ENCODE measurements at places on chromosomes 12 and 14.
A peak's percentile ranks its signal among the peaks of the same experiment; 100 is the strongest.

DNA sequence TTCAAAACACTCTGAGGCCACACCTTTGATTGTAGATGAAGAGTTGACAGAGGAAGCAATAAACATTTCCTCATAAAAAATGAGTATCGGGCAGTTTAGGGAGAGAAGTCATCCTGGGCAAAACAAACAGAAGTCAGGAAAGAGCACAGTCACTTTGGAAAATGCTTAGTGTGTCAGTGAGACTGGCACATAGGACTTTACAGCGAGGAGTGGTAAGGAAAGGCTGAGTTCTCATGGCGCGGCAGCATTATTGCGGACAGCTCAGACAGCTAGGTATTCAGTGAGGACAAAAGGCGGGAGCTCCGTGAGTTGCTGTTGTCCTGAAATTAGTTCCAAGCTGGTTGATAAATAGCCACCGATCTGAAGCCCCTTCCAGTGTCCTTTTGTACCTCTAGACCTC is 229.9 kb downstream of the SNAPC1 start:
- DNase-seq: no peak

DNA sequence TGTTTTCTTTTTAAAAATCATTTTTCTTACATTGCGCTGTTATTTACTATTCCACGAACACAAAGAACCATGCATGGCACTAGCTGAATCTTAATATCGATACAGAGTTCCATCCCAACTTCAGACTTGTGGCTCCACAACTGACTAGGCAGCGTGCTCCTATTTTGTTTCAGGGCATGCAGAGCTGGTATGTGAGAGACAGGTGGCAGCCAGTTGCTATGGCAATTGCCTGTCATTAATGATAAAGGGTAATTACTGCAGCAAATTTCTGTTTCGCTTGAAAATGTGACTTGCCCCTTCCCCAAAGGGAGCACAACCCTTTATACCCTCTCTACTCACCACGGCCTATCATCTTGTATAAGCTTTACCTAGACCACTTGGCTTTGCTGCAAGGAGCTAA is 113.1 kb upstream of the G2E3 start:
- no peak for DNase-seq

GRCh38 chr12:2372735-2373134 is 319.9 kb downstream of the CACNA1C start:
- no peak for DNase-seq

- DNase-seq: peak; percentile 87
These were observed 717 bp downstream of the UBC start for GRCh38 chr12:124913474-124914391.

GRCh38 chr12:95805864-95806671 is 15.5 kb upstream of the NTN4 start:
- no peak for DNase-seq

- DNase-seq: no peak
These were observed 9.5 kb upstream of the TNFAIP2 start for GRCh38 chr14:103113774-103114173.

GRCh38 chr12:117141097-117141898 is 42.1 kb upstream of the TESC start:
- DNase-seq: no peak

- DNase-seq: no peak
These were observed 927 bp downstream of the PTHLH start for GRCh38 chr12:27971606-27972005.

GRCh38 chr14:93304771-93305170 is 28.1 kb downstream of the BTBD7 start:
- DNase-seq: no peak

GRCh38 chr14:73977896-73978295 is 27.8 kb downstream of the COQ6 start:
- no peak for DNase-seq

DNA sequence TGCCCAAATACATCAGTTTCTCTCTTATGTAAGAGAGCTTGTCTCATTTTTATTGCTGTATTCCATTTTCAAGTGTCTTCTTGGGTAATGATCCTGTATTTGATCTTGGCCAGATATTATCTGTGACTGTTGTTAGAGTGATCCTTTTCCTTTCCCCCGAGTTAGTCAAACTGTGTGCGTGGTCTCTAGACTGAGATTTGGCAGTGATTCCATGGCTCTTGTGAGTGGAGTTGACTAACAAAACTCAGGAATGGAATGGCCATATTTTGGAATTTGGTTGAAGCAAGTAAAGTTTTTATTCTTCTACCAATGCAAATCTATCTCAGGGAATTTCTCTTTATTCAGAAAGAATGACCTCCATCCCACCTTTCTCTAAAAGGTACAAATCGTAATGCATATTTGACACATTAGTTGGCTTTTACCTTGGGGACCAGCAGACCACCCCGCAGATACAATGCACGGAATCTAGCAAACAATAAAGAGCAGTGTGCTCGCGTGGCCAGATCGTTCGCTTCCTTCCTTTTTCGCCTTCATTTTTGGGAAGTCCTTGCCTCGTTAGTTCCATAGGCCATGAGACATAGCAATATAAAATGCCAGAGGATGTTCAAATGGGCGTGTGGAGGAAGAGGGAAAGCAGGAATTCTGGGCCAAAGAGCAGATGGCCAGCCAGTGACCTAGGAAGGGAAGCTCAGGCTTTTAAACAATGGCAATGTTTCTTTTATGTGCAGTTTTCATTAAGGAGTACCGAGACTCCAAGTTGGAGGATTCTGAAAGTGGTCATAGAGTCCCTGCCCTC is 24.4 kb downstream of the ETV6 start:
- no peak for DNase-seq

DNA sequence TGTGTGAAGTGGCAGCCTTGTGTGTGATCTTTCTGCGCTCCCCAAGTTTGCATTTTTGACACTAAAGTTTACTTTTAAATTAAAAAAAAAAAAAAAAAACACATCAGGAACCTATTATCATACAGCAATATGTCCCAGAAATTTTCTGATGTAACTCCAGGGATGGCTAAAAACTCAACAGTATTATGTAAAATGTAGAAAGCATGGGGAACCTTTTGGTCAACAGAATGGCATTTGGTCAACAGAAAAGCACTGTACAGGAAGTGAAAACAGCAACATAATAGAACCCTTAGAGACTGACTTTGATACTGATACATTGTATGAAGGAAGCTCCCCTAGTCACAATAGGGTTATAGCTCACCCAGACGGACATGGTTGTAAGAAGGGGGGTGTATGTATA is 224.3 kb downstream of the ITPR2 start:
- DNase-seq: peak; percentile 18

GRCh38 chr14:67859169-67859749 is 39.7 kb downstream of the RAD51B start:
- no peak for DNase-seq

DNA sequence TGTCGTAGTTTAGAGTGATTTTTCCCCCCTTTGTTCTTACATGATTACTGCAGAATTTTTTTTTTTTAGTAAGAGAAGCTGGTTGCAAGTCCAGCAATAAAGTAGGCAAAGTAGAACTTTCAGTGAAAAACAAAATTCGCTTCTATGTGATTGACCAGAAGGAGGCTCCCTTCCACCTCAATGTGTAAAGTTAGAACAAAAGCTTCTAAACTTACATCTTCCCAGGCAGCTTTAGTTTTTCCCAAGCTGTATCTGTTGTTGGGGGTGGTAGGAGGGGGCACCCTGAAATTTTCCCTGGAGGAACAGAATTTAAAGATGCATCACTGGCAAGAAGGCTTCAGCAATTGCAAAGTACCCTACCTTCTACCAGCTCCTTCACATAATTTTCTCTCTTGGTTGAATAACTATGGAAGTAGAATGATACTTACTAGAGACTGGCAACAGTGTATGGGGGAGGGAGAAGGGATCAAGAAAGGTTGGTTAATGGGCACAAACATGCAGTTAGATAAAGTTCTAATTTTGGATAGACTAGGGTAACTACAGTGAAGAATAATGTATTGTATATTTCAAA is 87.3 kb upstream of the E2F7 start:
- peak; percentile 48 for DNase-seq

- no peak for DNase-seq
These were observed 659.5 kb downstream of the TMEM121 start for GRCh38 chr14:106185837-106186233.

- no peak for DNase-seq
These were observed 102.7 kb downstream of the GPR135 start for GRCh38 chr14:59362513-59362912.

GRCh38 chr14:70303545-70304293 is 55.8 kb downstream of the COX16 start:
- no peak for DNase-seq

- DNase-seq: no peak
These were observed 29.8 kb downstream of the CFL2 start for GRCh38 chr14:34684578-34684977.

DNA sequence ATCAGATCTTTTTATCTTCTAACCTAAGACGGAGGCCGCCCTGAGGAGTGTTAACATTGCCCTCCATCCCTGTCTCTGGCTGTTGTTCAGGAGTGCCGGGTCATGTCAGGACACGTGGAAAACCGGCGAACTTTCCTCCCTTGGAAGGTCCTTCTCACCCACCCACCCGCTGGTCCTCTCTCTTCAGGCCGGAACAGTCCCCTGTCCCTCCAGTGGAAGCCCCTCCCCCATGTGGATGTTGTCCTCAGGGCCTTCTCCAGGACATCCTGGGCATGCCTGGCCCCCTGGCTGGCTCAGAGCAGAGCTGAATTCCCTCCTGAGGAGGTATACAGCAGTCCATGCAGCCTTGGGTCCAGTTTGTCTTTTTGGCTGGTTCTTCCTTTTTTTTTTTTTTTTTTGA is 20.3 kb upstream of the ITPK1 start:
- DNase-seq: no peak

GRCh38 chr12:1347294-1347693 is 247.1 kb downstream of the FBXL14 start:
- DNase-seq: no peak

GRCh38 chr12:49928471-49928870 is 22.1 kb upstream of the AQP2 start:
- no peak for DNase-seq

DNA sequence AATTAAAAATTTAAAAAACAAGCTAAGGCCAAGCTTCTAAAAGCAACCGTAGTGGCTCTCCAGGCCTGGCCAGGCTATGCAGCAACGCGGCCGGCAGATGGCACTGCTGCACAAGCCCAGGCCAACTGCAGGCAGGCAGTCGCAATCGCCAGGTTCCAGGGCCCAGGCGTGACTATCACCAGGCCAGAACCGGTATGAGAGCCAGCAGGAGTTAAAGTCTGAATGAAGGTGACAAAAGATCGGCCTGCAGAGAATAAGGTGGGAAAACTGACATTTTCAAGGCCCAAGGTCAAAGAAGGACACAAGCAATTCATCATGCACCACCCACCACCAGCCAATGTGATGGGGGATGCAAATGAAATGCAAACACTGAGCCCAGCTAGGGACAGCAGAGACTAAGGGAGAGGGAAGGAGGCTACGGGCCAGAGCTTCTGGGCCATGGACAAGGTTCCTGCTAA is 43.6 kb upstream of the ANO2 start:
- DNase-seq: peak; percentile 87

- DNase-seq: no peak
These were observed 11.5 kb upstream of the PCED1B start for GRCh38 chr12:47067771-47068431.

- no peak for DNase-seq
These were observed 5.3 kb upstream of the CDCA4 start for GRCh38 chr14:105026033-105026785.

DNA sequence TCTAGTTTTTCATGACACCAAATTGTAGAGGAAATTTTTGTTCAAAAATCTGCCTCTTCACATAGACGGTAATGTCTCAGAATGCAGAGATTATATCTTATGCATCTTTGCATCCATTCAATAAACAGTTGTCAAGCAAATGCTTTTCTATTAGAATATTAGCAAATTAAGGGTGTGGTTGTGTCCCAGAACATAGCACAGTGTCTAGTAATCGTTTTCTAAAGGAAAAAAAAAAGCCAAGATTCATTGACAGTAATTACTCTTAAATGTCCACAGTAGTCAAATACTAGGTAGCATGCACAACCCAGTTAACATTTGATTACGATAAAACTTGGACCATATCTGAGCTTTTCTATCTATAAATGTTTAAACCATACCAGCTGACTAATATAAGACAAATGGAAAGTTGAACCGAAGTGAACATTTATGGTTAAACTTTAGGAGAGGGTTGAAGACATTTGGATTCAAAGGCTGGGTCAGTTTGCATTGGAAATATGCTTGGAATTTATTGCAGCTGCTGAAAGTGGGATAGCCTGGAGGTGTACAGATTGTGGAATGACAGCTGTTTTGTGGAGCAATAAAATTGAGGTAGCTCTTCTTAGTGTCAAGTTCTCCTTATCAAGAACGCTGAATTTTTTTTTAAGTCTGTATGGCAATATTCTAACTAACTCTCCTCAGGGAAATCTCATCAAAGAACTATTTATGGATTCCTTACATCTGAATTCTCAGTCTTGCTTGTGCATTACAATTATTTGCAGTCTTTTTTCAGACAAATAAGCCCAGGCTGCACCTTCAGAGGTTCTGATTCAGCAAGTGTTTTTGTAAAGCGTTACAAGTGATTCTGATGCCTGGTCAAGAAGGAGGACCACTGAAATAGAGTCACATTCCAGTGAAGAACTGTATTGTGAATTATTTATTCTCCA is 66.7 kb upstream of the ATP2B1 start:
- DNase-seq: peak; percentile 69

- no peak for DNase-seq
These were observed 93.2 kb downstream of the BORCS5 start for GRCh38 chr12:12450043-12450471.

- no peak for DNase-seq
These were observed 759.3 kb downstream of the BCL11B start for GRCh38 chr14:98512501-98513251.

GRCh38 chr14:53108292-53109104 is 44.6 kb downstream of the DDHD1 start:
- DNase-seq: no peak

DNA sequence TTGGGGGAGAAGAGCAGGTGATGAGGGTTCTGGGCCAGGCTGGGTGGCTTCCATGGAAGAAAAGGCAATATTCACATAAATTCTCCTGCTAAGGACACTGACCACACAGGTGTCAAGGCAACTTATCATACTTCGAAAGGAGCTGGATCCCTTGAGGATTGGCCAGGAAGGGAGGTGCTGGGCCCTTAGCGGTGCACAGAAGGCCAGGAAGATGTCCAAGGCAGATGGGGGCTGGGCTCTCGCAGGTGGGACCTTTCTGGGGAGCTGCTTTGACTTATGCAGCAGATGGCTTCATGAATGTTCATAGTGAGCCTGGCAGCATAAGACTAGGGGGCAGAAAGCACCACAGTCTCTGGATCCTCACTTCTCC is 3.9 kb downstream of the CD63 start:
- no peak for DNase-seq

GRCh38 chr14:99422228-99423010 is 58.2 kb downstream of the SETD3 start:
- no peak for DNase-seq

DNA sequence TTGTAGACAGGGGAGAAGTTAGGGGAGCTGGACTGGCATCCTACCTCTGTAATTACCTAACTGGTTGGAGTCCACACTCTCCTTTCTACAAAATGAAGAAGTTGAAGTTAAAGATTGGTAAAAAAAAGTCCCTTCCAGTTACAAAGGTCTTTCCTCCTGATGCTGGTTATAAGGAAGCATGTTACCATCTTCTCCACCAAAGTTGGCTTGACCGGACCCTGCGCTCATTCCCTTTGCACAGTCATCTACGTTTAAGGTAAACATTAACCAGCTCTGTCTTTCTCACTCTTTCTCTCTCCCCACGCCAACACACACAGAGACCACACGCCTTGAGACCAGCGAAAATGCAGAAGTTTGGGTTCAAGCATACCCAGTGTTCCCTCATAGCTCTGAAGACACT is 11.9 kb downstream of the FBLN5 start:
- DNase-seq: no peak

GRCh38 chr14:23568600-23569331 is 1.2 kb upstream of the AP1G2 start:
- DNase-seq: peak; percentile 47
